ENCODE measurements at places on chromosomes 5 and 9.

DNA sequence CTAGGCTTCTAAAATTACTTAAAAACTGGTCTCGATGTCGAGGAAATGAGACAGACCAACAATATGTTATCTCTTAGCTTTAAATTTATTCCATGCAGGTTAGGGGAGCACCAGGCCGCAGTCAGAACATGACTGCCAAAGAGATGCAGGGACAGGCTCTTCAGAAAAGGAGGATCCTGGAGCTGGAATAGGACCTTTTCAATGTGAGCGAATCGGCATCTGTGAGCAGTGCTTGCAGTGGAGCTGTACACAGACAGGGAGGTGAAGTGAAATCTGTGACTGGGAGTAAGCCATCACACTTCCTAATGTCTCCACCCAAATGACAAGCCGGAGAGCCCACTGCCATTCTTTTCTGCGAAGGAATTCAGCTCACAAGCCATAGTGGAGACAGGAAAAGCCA is 78.2 kb downstream of the EFNA5 start:
- no peak for DNase-seq

- DNase-seq, result no peak
These were observed 49.5 kb downstream of the TJP2 start for GRCh38 chr9:69223605-69224004.

DNA sequence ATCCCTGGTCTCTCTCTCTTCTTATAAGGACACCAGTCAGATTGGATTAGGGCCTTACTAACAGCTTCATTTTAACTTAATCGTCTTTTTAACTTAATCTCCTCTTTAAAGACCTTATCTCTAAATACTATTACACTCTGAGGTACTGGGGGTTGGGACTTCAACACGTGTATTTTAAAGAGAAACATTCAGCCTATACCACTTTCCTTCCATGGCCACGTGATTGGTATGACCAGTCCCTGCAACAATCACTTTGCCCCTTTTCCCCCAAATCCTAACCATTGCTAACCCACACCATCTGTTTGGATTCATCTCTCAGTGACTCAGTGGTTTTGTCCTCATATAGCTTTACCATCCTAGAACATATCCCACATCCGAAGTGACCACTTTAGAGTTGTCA is 3.8 kb upstream of the MAN2A1 start:
- no peak for DNase-seq

DNA sequence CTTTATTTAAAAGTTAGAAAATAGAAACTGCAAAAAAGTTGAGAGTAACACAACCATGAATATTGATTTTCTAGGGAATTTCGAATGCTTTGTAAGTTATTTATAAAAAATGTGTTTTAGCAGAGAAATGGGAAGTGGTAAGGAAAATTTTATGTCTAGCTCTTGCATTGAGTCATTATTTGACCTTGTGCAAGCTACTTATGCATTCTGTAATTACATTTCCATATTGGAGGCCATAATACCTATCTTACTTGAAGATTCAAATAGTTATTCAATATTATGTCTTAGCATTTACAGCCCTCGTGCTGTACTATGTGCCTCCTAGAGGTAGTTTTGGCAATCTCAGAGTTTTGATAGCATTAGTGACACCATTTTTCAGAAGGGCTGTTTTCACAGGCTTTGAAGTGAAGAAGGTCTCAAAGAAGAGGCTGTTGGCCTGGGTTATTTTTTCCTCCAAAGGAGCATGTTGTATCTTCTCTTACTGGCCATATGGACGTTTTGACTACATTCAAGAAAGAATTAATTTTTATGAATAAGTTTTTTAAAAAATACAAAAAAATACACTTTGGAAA is 7.4 kb upstream of the DAP start:
- DNase-seq, result no peak

DNA sequence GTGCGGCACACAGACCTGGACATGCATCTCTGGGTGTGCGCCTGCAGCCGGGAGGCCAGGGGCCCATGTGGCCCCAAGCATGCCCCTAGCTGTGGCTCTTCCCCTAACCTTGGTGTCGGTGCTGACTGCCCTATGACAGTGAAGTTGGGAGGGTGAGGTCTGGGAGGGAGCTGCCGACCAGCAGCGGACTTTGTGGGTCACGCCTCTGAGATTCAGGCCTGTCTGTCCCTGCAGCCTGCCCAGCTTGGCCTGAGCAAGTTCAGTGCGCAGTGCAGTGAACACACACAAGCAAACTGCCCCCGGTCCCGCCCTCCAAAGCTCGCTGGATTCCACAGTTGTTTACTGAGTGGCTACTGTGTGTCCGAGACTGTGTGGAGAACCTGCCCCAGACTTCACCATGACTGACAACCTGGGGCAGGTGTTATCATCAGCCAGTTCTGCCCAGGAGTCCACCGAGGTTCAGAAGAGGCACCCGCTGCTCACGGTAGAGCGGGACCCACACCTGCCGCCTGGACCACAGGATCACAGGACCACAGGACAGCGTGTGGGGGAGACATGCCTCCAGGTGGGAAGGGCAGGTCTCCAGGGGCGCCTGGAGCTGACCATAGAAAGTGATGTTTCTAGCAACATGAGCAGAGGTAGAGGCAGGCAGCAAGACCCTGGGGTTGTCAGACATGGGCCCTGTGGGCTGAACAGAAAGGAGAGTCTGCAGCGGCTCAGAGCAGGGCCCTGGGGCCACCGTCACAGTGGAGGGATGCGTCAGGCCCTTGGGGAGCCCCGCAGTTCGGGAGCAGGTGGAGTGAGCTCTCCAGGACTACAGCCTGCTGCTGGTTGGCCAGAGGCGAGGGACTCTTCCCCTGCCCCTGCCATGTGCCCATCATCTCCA is 105.1 kb downstream of the PHF2 start:
- DNase-seq, result no peak

DNA sequence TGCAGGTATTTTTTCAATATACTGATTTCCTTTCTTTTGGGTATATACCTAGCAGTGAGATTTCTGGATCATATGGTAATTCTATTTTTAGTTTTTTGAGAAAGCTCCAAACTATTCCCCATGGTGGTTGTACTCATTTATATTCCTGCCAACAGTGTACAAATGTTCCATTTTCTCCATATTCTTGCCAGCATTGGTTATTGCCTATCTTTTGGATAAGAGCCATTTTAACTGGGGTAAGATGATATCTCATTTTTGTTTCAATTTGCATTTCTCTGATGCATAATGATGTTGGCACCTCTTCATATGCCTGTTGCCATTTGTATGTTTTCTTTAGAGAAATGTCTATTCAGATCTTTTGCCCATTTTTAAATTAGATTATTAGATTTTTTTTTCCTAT is 85.6 kb upstream of the FST start:
- DNase-seq, result no peak

DNA sequence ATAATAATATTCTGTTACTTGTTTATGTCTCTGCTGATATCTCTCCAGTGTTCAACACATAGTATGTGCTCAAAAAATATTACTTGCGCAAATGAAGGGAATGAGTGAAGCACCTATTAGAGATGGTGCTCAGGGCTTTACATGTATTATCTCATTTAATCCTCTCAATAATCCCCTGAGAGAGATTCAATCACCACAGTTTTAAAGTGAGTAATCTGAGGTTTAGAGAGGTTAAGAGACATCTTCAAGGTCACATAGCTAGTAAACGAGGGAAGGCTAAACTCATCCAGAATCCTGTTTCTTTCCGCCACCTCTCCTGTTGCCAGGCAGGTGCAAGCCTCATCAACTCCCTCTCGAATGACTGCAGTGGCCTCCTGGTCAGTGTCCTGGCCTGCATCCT is 82.0 kb downstream of the UGCG start:
- DNase-seq, result no peak

GRCh38 chr5:142931896-142932686 is 161.9 kb downstream of the ARHGAP26 start:
- no peak for DNase-seq

- DNase-seq, result no peak
These were observed 6.9 kb downstream of the NOL6 start for GRCh38 chr9:33466565-33467495.

DNA sequence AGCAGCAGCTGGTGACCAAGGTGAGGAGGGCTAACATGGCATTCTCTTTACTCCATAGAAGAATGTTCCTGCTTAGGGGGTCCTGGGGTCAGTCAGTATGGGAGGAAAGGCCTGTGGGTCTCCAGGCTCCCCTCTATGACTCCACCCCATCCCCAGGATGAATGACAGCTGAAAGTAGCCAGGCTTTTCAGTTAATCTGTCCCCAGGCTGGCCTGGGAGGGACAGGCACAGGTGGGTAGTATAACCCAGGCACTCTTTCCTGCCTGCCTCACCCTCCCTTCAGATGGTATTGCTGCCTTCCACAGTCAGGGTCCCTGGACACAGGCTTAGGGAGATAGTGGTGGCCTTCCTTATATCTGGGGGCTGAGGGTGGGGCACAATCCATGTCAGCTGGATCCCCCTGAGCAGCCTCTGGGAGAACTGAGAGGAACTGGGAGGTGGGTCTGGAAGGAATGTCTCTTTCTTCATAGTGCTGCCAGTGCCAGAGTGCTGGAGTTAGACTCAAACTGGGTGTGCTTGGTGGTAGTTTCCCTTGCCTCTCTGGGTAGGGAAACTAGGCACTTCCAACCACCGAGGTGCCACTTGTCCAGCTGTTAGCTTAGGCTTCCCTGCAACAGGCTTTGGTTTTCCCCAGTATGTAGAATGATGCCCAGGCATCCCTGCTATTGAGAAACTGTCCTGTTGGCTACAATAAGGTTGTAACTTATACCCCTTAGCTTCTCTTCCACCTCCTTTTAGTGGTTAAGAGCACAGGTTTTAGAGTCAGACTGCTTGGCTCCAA is 27.8 kb downstream of the LARP1 start:
- no peak for DNase-seq

DNA sequence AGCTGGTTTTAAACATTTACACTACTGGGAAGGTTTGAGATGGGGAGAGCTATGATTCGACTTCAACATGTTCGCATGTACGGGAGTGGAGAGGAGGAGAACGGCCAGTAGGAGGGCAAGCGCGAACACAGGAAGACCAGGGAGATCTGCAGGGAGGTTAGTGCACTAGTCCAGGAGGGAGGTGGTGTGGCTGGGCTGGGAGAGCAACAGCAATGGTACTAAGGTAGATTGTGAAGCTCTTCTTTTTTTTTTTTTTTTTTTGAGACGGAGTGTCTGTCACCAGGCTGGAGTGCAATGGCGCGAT is 16.6 kb downstream of the IER5L start:
- no peak for DNase-seq

DNA sequence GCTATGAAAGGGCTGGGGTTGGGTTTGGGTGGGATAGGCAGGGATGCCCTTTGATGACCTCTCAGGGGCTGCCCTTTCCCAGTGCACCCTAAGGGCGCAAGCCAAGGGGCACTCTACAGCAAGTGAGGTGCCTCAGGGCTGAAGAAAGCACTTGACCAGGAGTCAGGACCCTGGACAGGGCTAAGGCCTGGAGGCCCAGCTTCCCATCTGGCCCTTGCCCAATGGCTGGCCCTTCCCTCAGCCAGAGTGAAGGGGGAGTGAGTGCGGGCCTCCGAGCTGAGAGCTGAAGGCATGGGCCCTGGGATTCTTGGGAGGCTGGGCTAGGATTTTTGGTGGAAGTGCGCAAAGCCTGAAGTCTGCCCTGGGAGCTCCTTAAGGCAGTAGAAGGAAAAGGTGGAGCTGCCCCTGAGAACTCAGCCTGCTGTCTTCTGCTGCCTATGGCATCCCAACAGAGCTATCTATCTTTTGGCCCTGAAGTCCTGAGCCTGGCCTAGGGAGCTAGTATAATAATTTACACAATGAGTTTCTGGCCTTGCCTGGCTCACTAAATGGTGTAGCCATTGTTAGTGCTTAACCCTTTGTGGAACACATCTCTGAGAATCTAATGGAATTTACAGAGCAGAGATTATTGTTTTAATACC is 16.4 kb downstream of the JADE2 start:
- no peak for DNase-seq

- DNase-seq, result no peak
These were observed 118.7 kb upstream of the NEK6 start for GRCh38 chr9:124139001-124139400.

GRCh38 chr5:167348980-167349379 is 942.5 kb upstream of the WWC1 start:
- no peak for DNase-seq

- DNase-seq, result no peak
These were observed 22.8 kb upstream of the FOXB2 start for GRCh38 chr9:76996700-76997099.

DNA sequence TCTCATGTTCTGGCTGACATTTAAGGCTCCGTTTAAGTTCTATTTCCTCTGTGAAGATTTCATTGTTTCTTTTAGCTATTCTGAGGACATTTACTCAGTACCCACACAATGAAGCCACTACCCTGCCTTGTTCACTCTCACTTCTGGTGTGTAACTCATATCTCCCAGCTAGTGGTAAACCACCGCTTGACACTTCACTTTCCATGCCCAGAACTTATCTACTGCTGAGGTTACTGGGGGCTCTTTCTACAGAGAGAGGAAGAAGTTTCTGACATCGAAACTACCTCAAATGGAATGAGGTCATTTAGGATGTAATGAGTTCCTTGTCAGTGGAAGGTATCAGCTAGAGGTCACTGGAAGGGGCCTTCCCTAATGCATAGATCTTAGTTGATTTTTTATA is 501.5 kb downstream of the DMAC1 start:
- no peak for DNase-seq

DNA sequence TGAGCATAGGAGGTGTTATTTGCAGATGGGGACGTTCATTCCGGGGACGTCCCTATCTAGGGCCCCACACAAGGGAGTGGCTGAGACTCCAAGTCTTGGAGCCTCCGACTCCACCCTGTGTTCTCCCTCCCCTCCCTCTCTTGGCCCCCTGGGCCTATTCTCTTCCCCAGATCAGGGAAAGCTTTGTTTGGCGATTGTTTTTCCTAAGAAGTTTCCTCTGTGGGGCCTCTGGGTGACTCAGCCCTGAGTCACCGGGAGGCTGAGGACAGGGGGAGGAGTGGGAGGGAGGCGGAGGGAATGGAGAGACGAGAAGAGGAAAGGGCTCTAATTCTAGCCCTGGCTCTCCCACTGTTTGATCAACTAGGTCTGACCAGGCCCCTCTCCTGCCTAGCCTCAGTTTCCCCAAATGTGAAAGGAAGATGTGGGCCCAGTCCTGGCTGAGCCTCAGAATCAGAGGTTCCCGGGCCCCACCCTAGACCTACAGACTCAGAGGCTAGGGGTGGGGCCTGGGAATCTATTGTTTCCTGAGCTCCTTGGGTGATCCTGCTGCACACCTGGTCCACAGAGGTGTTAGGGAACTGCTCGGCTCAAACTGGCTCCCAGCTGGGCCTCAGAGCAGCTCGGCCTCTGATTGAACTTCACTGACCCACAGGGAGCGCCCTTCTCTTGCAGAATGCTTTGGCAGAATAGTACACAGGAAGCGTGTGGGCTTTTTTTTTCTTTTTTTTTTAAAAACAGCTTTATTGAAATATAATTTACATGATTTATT is 19.2 kb downstream of the GSN start:
- no peak for DNase-seq

- DNase-seq, result no peak
These were observed 13.0 kb downstream of the DNAJC18 start for GRCh38 chr5:139426203-139426885.

- no peak for DNase-seq
These were observed 136.9 kb downstream of the UGCG start for GRCh38 chr9:112033237-112034215.

DNA sequence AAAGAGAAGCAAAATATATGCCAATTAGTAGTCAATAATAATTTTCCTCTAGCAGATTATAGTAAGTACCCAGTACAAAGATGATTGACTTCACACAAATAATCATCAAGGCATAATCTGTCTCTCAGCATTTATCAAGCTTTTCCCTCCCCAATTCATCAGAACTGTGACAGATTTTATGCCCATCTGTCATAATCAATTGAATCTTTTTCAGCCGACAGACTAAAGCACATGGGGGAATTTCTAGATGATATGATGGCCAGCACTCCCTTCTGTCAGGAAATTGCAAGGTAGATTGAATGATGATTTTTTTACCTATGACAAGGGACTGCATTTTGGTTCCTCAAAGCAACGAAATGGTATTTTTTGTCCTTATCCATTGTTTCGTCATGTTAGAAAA is 227.1 kb upstream of the CYLC2 start:
- no peak for DNase-seq
